ENCODE measurements at places on chromosomes 2 and 18.

DNA sequence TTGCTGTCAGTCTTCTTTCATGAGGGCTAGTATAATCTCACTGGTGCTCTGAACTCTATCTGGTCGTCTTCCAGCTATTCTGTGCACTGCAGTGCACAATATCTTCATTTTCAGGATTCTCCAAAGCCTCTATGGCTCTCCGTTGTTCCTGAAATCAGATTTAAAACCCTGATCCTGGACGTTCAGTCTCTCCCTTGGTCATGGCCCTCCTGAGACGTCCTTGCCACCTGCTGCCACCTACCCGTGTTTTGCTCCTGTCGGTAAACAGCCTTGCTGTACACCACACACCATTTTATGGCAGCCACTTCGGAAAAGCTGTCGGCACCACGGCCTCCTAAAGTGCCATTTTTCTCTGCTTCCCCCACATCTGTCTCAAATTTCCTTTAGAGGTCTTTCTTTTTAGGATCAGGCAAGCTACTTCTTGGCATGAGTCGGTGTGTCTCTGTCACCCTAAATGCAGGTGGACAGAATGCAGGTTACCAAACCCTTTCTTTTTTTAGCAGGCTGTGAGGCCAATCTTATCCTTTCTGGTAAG, 170.0 kb downstream of the HRH4 start:
- DNase-seq = no peak

DNA sequence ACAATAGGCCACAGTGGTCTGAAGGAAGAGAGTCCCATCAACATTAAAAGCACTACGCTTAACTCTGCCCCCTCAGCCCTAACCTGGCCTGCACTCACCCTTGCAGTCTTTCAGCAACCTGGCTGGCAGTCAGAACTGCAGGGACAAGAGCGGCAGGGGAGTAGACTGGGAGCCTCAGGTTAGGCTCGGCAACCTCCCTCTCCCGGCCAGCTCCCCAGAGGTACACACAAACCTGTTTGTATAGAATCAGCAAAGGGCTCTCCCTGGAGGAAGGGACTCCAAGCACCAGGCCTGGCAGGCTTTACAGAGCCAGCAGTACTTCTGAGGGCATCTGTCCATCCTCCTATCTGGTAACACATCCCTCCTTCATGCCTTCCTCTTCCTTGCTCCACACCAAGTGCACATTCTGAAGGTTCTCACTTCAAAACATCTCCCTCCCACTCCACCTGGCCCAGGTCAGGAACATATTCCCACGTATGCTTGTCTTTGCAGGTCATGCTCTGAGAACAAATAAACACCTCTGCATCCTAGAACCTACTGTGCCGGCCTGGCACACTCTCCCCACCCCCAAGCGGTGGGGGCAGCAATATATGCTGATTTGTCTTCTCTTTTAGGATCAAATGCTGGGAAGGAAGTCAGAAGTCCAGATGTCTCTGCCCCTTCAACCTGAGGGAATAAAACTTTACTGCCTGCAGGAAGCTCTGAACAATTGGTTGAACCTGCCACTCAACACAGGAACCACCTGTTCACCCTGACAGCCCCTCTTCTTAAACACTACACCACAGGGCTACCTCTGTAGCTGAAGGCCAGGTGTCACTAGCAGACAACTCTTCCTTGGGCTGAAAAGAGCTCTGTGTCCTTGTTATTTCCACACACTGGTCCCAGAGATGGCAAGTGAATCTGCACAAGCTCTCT, 12.6 kb upstream of the SFXN5 start:
- no peak for DNase-seq

DNA sequence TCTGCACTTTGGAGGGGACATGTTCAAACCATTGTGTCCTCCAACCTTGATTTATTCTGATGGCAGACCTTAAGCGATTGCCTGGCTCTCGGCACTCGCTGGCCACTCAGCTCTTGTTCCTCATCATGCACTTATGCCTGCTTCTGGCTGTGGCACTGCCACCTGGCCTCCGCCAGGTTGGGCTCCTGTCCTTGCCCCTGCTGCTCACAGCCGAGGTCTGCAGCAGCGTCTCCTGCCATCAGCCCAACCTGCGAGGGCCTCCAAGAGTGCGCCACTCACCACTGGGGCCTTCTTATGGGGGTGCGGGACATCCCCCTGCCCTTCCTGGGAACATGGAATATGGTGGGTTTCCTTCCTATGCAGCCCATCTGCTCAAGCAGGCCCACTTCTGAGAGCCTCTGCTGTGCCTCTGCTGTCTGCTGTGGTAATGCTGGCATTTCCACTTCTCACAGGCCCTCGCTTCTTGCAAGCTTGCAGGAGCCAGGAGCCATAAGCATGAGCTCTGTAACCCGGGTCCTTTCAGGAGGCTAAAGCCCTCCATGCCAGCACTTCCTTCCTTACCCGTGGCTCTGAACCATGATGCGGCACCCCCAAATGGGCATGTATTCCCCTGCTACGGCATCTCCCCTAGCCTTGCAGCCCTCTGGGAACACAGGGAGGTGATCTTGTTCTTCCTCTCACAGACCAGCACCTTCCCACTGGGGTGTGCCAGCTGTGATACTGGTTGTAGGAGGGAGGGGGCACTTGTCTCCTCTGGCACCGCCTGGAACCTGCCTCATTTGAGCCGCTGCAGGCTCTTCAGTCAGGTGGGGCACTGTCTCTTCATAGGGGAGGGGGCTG, 58.6 kb upstream of the HS6ST1 start:
- DNase-seq = no peak

DNA sequence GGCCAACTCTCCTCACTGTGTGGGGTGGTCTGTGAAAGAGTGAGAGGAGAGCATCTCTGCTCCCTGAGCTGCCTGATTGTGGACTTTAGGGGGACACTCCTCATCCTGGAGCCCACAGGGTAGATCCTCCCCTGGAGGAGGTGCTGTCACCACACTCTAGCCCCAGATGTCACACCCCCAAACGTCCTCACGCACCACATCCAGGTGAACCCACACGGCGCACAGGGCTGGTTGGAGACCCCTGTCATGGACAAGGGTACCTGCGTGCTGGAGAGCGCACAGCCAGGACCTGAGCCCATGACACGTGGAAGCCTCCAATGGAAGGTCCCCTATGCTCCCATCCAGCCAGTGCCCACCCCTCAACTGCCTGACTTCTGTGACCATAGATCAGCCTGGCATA, 10.5 kb downstream of the AGXT start:
- no peak for DNase-seq

DNA sequence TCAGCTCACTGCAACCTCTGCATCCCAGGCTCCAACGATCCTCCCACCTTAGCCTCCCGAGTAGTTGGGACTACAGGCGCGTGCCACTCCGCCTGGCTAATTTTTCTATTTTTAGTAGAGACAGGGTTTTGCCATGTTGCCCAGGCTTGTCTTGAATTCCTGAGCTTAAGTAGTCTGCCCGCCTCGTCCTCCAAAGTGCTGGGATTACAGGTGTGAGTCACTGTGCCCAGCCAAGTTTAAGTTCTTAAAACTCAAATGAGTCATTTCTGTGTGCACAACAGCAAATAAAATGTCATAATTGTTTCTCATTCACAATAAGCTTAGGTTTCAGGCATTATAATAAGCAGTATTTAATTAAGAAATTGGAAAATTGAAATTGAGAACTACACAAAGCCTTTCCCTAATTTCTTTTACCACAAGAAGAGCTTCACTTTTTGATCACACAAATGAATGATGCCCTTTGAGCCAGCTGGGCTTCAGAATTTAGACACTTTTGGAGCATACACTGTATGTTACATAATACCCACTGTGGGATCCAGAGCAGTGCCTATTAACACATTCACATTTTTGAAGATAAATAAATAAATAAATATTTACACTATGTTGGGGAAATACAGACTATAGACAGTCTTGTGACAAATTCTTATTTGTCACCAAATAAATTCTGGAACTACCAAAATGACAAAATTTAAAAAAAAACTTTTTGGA, 8.6 kb upstream of the ME2 start:
- DNase-seq = no peak

DNA sequence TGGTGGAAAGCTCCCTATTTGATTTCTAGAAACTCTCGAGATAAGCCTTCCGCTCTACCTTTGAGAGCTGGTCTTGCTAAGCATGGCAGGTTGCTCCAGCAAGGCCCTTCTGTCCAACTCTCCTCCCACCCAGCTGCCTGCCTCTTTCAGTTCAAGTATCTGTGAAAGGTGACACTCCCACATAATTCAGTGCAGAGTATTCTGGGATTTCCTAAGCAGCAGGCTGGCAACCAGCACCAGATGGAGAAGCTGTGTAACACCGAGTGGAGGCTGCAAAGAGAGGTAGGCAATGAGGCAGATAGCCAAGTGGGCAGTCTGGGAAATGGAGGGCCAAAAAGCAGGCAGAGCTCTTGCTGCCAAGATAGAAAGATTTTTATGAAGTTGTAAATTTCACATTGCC, 88.4 kb upstream of the CAVIN2 start:
- DNase-seq = no peak

- no peak for DNase-seq
Observed at GRCh38 chr2:236758406-236758805, 188.8 kb downstream of the ACKR3 start.

DNA sequence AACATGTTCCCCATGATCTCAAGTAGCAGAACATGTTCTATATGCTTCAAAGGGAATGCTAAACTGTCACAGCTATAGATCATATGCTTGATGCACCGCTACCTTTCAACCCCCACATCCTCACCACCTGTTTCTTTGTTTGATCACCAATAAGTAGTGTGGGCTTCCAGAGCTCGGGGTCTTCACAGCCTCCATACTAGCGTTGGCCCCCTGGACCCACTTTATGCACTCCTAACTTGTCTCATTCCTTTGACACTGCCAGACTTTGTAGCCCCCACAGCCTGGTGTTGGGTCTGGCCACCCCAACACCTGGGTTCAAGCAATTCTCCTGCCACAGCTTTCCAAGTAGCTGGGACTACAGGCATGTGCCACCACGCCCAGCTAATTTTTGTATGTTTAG, 11.6 kb upstream of the RBM44 start:
- DNase-seq = no peak

DNA sequence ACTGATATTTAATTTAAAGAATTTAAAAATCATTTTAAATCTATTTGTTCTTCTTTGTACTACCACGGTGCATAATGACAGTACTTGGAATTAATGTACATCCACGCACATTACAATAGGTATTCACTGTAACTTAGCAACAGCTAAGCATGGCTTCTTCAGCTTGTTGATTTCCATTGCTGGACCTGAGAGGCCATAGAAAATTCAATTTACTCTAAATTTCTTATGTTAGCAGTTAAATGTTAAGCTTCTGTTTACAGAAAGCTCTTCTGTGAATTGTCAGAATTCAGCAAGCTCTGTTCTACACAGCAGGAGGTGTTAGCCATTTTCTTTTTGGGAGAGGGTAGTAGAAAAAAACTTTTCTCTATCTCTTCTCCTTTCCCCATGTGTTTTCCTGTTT, 1149.3 kb upstream of the CDH2 start:
- DNase-seq = no peak

GRCh38 chr2:187302586-187302985, 145.5 kb downstream of the CALCRL start:
- no peak for DNase-seq

GRCh38 chr2:68594674-68595492, 48.5 kb upstream of the PROKR1 start:
- peak; percentile 13 for DNase-seq

GRCh38 chr2:207412787-207413310, 116.9 kb upstream of the CREB1 start:
- no peak for DNase-seq

DNA sequence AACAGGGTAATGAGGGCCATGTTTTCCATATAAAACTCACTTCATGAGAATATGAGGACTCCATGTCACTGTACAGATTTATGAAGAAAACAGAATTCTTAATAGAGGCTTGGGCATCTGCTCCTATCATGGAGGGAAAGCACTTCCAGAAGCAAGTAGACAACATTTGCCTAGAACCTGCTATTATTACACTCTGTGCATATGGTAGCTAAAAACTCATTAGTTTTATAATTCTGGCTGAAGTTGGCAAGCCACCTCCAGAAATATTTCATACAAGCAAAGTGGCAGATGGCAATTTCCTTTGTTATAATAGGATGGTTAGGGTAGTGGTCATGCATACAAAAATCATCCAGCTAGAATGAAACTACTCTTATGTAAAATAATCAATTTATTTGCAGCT, 65.8 kb upstream of the TLK1 start:
- DNase-seq = no peak

DNA sequence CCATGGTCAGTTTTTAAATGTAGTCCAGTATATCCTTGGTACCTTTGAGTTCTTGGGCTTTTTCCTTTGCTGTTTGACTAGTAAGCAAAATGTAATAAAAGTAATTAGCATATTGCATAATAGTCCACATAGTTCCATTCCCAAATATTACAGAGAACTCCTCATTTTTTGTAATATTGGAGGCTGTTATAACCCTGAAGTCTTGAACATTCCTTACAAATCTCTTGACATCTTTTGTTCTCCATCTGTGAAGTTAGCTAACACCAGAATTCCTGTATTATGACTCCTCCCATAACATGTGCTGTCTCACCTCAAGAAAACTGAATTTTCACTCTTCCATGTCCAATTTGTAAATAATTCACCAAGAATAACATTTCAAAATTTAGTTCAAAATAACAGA, 17.1 kb downstream of the CREB1 start:
- DNase-seq = no peak

- DNase-seq = no peak
Observed at GRCh38 chr2:215843579-215843978, 169.8 kb downstream of the MREG start.

DNA sequence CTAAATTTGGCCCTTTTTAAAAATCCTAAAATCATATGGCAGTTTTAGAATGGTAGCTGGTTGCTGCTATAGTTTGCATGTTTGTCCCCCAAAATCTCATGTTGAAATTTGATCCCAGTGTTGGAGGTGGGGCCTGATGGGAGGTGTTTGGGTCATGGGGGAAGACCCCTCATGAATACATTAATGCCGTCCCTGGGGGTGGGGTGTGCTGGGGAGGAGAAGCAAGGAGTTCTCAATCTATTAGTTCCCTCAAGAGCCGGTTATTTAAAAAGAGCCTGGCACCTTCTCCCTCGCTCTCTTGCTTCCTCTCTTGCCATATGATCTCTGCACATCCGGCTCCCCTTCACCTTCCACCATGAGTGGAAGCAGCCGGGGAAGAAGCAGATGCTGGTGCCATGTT, 20.8 kb downstream of the GPATCH11 start:
- DNase-seq = no peak

- no peak for DNase-seq
Observed at GRCh38 chr2:219003979-219004378, 10.8 kb upstream of the CRYBA2 start.

GRCh38 chr18:23701017-23701416, 11.8 kb downstream of the LAMA3 start:
- no peak for DNase-seq

GRCh38 chr2:200137691-200138090, 168.8 kb upstream of the SPATS2L start:
- DNase-seq = no peak
